ENCODE measurements at places on chromosomes 13 and 19.

GRCh38 chr19:10422846-10423245 lies 2.5 kb downstream of the PDE4A start:
- no peak for DNase-seq

DNA sequence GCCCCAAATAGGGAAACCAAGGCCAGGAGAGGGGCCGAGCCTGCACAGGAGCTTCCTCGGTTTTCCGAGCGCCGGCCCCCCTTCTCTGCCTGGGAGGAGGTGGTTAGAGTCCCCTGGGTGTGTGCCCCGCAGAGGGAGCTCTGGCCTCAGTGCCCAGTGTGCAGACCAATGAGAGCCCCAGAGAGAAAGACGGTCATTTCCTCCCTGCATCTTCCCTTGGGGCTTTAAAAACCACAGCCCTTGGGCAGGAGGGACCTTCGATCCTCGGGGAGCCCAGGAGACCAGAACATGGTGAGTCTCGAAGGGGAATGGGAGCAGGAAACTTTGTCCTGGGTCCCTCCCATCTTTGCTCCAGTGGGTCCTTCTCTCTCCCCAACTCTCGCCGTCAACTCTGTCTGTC lies at the start of gene C5AR1:
TSS of gene C5AR1 (plus strand) at position 254 of the 400 bp plus-strand sequence. CDS start at position 289, 35 bp downstream.
- DNase-seq, result no peak

DNA sequence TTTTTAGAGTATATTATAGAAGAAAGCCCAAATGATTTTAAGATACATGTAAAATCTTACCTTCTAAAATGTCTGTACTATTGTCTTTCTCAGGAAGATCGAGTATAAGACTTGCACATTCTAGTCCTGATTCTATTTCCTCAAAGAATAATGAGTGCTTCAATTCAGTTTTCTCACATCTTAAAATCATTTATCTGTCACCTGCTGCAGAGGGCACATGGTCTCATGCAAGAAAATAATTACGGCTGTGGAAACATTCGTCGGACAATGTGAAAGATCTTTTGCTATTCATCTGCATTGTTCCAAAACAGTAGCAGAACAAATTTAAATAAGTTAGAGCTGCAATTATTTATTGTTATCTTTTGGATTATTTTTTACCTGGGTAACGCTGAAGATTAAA lies 1403.5 kb downstream of the PCDH9 start:
- DNase-seq, result no peak

GRCh38 chr19:5126498-5127223 lies 157.7 kb downstream of the KDM4B start:
- DNase-seq, result no peak

DNA sequence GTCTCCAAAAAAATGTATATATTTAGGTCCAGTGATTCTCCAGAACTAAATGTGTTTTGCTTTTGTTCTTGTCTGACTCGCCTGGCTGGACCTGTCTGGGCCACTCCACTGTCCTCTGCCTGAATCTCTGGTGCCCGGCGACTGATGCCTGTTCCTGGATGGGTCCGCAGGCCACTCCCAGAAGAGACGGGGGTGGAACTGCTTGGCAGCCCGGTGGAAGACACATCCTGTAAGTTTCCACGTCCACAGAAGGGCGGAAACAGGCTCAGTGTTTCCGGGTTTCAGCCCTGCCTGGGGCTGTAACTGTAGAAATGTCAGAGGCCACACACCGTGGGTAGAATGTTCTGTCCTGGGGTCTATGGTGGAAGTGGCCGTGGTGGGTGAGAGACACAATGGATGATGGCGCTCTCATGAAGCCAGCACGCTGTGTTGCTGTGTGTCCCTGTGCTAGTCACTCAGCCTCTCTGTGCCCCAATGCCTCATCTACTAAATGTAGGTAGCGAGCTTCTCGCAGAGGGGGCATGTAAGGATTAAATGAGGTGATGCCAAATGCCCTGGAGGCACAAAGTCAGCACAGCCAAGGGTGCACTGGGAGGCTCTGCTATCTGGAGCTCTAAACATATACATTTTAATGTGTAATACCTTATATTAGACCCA lies 22.0 kb downstream of the ATCAY start:
- no peak for DNase-seq

- DNase-seq, result no peak
Observed at GRCh38 chr13:113124211-113124970, 1.8 kb downstream of the F10 start.

- no peak for DNase-seq
Observed at GRCh38 chr19:35493971-35494370, 3.7 kb upstream of the KRTDAP start.

- no peak for DNase-seq
Observed at GRCh38 chr19:4602915-4603314, 36.4 kb upstream of the TNFAIP8L1 start.

DNA sequence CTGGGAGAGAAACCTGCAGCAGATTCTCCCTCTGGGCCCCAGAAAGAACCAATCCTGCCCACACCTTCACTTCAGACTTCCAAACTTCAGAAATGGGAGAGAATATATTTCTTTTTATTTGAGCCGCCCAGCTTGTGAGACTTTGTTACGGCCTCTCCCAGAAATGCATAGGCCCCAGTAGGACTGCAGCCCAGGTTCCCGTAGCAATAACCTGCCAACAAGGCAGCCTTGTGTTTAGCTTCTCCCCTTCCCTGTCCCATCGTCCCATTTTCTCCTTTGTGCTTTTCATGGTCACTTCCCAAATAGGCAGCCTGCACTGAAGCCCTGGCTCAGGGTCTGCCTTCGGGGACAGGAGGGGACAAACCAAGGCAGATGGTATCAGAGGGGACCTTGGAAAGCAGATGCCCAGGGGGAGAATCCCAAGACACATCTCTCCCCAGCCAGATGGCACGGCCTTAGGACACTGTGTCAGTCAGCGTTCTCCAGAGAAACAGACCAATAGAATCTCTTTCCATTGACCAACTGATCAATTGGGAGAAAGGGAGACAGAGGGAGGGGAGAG lies 3.7 kb upstream of the ARHGEF7 start:
- no peak for DNase-seq

DNA sequence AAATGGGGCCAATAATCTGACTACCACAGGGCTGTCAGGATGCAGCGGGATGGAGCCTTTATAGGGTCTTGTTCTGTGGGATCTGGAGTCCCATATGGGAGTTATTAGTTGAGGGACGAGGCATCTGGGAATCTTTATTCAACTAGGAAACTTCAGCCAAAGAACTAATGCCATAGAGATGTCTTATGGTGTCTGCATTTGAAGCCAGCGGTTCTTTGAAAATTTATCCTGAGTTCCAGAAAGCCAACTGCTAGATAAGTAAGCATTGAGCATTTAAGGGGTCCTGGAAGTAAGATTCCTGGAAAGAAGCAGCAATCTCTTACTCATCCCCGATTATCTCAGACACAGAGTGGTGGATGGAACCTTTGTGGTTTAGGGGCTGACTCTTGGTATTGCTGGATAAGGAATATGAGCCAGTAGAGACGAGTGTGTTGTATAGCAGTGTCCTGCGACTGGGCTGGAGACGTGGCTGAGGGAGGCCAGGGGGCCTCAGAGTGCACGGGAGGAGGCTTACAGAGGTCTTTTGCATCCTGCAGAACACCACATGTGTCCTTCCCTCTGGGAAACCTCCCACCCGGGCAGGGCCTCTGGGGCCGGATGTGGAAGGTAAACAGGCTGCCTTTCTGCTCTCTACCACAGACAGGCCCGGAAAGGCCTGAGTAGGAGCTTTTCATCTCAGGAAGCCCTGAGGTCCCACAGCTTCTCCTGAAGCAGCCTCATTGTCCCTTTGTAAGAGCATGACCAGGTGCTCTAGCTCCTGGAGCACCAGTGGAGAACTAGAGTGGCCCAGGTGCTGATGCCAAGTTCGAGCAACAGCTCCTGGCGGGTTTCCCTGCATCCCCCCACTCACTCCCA lies 28.8 kb downstream of the ACTN4 start:
- no peak for DNase-seq

DNA sequence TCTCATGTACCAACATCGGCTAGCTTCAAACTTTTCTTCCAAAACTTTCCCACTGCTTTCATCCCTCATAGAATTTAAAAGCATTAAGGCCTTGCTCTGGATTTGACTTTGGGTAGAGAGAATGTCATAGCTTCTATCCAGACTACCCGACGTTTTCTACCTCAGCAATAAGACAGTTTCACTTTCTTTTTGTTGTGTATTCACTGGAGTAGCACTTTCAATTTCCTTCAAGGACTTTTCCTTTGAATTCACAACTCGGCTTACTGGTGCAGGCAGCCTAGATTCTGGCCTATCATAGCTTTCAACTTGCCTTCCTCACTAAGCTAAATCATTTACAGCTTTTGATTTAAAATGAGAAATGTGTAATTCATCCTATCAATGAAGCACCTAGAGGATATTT lies 420.4 kb upstream of the GPC6 start:
- DNase-seq, result no peak

DNA sequence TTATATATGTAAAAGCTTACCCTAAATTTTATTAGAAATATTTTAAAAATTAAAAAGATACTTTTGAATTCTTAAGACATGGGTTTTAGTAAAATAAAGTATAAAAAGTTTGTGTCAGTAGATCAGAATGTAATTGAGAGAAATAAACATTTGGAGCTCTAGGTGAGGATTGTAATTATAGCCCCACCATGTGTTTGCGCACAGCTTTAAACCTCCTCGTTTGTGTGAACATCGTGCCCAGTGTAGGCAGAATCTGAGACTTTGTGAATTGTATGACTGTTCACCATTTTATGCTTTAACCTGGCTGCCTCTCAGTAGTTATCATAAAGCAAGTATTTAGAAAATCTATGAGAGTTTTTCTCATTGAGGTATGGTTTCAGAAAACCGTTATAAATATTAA lies 29.1 kb downstream of the CUL4A start:
- DNase-seq, result no peak

- no peak for DNase-seq
Observed at GRCh38 chr13:28329395-28330158, 165.4 kb downstream of the FLT1 start.

DNA sequence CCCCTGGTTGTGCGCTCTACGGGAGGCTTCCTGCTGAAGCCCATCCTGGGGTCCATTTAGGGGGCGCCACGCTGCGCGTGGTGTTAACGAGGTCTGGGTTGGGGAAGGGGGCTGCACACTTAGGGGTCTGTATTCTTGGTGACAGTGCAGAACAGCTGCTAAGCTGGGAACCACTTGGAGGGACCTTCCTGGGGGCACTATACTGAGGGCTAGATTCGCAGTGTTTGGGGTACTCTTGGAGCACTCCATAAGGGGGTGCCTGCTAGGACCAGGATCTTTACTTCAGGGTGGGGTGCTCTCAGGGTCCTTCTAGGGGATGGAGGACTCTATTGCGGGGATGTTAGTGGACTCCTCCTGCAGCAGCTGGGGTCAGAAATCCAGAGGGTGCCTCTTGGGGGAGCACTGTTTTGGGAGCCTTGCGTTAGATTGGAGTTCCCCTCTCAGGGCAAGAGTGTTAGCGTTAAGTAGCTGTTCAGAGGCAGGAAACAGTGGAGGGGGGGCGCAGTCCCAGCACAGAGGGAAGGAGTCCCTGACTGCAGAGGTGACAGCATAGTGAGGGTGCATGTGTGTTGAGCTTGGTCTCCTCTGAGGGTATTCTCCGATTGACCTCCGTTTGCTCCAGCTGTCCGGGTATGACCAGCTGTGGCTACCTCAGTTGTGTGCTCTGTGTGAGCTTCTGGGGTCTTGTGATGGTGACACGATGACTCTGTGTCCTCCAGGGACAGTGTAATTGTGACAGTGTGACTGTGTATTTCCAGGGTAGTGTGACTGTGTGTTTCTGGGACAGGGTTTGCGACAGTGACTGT lies 1.1 kb downstream of the PDE4A start:
- DNase-seq, result no peak

- no peak for DNase-seq
Observed at GRCh38 chr19:2341244-2341751, 12.8 kb downstream of the SPPL2B start.

- DNase-seq, result no peak
Observed at GRCh38 chr13:102564564-102564963, 32.2 kb upstream of the TPP2 start.

- DNase-seq, result no peak
Observed at GRCh38 chr13:84843368-84843767, 955.9 kb downstream of the SLITRK6 start.

DNA sequence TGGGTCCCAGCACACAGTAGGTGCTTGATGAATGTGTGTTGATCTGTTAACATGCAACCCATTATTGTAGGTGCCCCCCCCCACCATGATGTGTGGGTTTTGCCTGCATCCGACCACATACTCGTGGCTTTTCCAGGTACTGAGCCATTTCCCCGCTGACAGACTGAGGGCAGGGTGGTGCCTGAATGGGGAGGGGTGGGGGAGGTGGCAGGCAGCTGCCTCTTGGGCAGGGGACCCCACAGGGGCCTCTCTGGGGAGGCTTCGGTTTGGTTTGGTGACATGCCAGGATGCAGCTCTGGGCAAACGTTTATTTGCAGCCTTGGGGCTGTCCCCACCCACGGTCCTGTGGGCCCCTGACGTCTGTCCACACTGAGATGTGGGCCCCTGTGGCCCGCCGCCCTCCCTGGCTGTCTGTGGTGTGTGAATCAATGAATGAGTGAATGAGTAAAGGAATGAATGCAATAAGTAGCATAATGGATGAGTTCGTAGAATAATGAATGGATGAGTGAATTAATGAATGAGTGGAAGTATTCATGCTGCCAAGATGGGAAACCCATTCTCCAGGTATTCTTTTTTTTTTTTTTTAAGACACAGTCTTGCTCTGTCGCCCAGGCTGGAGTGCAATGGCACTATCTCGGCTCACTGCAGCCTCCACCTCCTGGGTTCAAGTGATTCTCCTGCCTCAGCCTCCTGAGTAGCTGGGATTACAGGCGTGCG lies 9.0 kb upstream of the JUND start:
- DNase-seq, result no peak

DNA sequence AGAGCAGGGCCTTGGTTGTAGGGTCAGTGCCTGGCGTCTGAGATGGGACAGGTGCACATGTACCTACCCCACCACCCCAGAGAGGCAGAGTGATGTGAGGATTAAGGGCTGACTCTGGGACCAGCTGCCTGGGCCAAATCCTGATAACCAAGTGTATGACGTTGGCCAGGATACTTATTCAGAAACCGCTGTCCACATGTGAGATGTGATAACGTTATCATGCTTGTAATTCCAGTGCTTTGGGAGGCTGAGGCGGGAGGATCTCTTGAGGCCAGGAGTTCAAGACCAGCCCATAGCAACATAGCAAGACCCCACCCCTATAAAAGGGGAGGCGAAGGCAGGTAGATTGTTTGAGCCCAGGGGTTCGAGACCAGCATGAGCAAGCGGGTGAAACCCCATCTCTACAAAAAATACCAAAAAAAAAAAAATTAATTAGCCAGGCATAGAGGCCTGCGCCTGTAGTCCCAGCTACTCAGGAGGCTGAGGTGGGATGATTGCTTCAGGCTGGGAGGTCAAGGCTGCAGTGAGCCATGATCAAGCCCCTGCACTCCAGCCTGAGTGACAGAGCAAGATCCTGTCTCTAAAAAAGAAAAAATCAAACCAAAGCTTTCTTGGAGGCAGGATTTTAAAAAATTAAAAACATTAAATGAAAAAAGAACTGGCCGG lies 10.0 kb downstream of the ADGRE5 start:
- no peak for DNase-seq

GRCh38 chr13:82477436-82477835 lies 1404.8 kb downstream of the SLITRK1 start:
- DNase-seq, result no peak

- no peak for DNase-seq
Observed at GRCh38 chr13:102141625-102142472, 260.0 kb downstream of the FGF14 start.

- no peak for DNase-seq
Observed at GRCh38 chr19:27892500-27892899, 1320.5 kb downstream of the UQCRFS1 start.

All from NCI-H187 (cell line).